ENCODE measurements at places on chromosomes 4 and X.
A peak's percentile ranks its signal among the peaks of the same experiment; 100 is the strongest.

- no peak for DNase-seq
Measured at GRCh38 chr4:136012220-136012619, 1520.1 kb downstream of the PCDH18 start.

DNA sequence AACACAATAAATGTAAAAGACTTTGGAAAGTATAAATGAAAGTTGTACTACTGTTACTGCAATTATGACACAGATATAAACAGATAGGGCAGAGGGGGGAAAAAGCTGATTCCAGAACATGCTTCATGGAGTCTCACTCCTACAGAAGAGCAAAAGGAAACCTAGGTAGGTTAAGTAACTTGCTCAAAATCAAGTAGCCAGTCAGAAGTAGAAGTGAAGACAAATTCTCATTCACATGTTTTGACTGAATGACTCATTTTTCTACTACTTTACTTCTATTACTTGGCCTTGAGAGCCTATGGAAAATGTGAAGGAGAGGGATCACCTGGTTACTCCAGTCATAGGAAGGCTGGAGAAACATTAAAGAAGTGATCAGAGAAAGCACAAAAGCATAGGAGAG lies 23.6 kb upstream of the RASGEF1B start:
- no peak for DNase-seq

DNA sequence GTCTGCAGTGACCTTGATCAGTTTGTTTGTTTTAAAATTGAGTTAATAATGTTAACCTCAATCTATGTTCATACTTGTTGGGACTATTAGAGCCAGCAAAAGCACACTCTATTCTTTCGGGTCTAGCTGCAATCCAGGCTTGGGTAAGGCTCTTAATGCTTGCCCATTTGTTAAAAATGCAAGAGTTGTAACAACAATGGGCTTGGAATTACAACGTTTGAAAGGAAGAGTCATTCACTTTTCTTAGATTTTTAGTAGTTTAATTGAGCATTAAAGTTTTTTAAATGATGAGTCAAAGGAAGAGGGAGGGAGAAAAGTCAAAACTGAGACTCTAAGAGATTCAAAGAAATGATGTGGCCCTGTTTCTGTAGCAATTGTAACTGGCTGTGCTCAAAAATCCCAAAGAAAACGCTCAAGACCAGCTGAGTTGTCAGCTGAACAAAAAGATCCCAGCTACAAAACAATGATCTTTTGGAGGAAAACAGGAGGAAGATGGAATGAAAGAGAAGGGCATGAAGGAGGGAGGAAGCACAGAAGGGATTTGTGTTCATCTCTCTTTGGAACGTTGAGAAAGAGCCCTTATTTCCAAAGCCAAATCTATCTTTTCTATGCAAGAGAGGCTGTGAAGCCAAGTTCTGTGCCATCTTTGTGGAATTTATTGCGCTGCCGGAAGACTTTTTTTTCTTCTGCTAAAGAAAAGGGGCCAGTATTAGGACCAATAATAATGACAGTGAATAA lies 5.5 kb downstream of the SCD5 start:
- no peak for DNase-seq

GRCh38 chr4:25013756-25014661 lies 16.7 kb downstream of the LGI2 start:
- DNase-seq, result no peak

DNA sequence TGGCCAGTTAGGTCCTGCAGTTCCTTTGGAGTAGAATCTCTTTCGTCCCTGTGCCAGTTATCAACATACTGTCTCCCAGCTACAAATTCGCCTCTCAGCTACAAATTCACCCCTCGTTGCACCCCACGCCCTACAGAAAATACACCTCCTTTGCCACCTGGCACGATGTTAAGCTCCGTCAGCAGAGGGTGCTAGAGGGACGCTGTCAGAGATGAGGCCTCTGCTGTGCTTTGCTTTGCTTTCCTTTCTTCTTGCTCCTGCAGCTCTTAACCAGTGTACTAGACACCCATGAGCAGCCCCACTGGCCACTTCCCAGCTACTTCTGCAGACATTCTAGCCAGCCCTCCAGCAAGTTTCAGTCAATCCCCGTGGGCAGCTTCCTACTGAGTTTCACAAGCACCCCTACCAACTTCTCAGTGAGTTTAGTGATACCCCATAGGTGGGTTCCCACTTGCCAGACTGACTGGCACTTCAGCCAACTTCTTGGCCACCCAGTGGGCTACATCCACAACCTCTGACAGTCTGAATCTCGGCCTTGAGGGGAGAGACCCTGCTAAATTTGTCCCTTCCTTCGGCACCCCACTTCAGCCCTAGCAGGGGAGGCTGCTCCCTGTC lies 21.8 kb downstream of the HAUS3 start:
- DNase-seq, result peak; percentile 79

DNA sequence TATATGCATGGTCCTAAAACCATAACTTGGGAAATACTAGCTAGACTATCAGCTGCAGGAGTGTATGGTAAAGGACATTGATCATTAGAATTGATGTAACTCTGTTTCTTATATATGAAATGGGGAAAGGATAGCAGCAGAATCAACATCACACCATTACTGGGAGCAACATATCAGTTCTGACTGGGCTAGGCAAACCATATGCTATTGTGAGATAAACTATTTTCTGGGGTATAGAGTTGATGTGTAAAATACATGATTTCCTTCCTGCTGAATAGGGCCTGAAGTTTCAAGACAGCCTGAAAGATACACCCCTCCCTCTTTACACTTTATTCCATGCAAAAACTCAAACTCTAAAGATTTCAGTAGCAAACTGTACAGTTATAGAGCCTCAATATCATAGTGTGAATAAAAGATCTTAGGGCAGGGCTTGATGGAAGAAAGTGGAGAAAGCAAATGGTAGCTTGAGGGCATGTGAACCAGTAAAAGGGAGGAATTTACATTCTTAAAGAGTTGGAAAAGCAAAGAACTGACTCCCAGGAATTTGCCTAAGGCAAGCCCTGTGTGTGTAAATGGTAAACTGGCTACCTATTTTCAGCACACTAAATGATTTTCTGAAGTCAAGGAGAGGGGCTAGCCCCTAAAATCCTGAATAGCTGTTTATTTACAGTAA lies 404.1 kb downstream of the MAPK10 start:
- DNase-seq, result no peak

DNA sequence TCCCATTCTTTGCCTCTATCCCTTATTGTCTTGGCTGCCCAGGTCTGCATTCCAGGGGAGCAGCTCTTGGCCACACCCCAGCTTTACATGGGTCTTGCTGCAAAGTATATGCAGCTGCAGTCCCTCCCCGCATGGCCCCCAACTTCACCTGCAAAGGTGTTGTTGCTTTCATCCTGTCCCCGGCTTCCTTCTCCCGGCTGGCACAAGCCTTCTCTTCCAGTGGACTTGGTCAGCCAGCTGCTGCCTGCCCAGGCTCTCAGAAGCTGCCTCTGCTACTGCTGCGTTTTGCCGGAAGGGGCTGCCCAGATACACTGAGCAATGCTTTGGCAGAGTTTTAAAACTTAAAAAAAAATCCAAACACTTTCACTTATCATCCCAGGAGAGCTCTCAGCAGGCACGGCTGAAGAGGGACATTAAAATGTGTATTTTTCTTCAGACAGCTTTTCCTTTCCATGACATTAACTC lies 121.2 kb upstream of the PDLIM3 start:
- DNase-seq, result peak; percentile 74

GRCh38 chr4:22417408-22417807 lies 98.5 kb downstream of the ADGRA3 start:
- DNase-seq, result no peak

DNA sequence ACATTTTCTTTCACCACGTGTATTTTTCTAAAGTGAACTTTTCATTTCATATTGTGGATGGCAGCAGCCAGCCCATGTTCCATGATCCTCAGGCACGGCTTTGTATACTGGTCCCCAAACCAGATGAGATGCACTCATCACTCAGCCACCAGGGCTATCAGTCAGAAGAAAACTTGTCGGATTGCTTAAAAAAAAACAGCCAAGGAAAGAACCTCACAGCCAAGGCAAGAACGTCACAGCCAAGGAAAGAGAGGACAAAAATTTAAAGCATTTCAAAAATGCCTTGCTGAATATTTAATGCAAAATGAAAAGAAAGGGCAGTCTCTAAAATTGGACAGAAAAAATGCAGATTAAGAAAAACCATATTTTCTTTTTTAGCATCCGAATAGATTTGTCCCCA lies 333.3 kb downstream of the PDGFC start:
- DNase-seq, result peak; percentile 66

DNA sequence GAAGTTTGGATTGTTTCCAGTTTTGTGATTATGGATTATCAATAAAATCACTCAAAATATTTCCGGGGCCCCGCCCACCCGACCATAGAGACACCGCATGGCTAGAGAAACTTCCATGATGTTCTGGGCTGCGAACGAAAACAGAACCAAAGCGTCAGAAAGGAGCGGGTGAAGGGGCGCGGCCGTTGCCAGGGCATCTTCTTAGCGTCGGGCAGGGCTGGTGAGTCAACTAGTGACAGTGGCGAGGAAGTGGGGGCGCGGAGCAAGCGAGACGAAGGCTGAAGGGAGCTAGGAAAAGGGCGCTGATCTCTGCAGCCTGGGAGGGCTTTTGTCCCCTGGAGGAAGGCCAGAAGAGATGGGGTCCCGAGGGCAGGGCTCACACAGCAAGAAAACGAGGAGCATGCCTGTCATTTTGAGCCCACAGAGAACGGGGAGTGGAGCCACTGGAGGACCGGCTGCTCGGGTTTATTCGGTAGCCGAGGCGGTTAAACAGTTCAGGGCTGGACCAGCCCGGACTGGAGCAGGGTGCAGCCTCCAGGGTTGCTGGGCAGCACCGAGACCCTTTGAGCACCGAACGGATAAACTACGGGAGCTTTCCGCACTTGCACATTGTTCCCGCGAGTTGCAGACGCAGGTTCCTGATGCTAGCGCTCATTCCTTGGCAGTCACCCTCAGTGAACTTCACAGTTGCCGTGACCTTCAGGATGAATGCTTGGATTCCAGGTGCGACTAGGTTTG lies 298.1 kb upstream of the TRPC5 start:
- DNase-seq, result no peak

DNA sequence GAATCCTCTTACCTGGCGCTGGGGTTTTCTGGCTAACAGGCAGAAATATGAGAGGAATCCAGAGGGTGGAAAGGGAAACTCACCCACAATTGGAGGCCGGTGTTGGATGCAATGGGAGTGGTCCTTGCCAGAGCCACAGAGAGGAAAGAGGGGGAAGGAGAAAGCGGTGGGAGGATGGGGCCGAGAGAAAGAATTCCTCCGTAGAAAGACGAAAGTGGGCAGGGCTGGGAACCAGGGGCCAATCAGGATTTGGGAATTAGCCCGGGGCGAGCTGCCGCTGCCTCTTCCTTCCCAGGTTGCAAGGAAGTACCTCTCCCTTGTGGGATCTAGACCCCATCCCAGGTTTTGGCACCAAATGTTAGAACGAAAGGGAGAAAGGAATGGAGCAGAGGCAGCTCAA lies 83.1 kb upstream of the SPIN4 start:
- DNase-seq, result no peak

DNA sequence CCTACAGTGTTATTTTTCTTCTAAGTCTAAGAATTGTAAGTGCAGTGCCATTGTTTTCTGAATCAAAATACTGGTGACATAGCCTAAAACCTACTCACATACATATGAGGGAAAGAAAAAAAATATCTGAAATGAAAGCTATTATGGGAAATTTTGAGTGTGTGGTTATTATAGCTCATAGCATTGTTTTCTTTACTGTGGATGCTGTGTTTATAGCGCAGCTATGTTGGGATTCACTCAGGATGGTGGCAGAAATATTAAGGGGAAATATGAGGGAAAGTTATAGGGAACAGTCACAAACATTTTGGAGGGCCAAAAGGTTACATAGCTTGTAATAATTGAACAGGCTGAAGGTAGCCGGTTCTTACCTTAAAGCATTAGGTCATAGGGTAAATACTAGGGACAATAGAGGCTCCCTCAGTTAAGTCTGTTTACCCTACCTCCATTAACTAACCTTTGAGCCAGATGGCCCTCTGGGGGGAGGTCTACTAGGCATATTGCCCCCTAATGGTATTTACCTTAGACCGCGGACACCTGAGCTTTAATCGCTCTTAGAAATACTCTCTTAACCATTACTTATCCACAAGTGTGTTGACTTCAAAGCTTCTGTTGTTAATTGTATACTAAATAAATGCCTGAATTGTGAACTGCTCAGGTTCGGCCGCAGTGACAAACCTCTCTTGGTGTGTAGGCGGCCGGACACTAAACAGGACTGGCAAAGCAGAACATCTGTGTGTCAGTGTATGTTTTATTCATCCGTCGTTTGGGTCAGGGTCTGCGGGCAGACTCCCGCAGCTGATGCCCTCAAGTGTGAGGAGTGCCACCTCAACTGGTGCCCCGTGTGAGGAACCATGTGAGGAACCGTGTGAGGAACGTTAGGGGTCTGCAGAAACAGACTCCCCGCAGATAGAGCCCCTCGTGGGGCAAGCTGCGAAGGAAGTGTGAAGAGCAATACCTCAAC lies 21.3 kb upstream of the SULT1B1 start:
- no peak for DNase-seq

GRCh38 chrX:117996918-117997480 lies 119.6 kb downstream of the KLHL13 start:
- DNase-seq, result peak; percentile 2

- DNase-seq, result no peak
Measured at GRCh38 chrX:68827256-68827655, 1.6 kb upstream of the EFNB1 start.

GRCh38 chr4:54218736-54219135 lies 10.4 kb upstream of the PDGFRA start:
- no peak for DNase-seq

- DNase-seq, result no peak
Measured at GRCh38 chr4:88382621-88383020, 4.0 kb downstream of the HERC6 start.

DNA sequence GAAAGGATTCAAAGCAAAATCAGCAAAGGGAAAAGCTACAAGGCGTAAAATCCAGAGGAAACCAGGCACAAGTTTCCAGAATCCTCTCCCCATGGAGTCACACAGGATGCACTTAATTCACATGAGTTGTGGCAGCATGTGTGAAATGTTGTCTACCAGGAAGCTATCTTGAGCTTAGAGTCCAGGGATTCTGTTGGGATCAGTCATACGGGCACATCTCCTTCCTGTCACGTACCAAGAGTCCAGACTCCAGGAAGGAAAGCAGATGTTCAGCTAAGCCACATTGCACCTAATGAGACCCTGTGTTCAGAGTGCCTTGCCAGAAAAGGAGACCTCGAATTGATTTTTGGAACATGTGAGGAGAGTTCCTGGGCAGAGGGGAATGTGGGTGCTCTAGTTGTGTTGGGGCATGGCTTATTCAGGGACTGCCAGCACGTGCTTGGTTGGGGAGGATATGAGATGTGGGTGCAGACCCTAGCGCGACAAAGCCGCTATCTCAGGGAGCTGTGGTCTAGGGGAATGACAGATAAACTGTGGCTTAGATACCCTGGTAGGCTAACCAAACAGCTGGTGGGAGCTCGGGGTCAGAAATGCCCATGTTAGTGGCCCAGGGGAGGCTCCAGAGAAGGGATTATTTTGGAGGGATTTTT lies 70.0 kb downstream of the EVC start:
- DNase-seq, result peak; percentile 60

All from fibroblast of pulmonary artery (primary cell).